Activated CD4-positive, alpha-beta T cell treated with anti-CD3 and anti-CD28 coated beads, Interleukin-2, amount 50 U/mL, for 48 hours (primary cell): ENCODE measurements at places on chromosomes 12 and 14.
A peak's percentile ranks its signal among the peaks of the same experiment; 100 is the strongest.

GRCh38 chr12:107992870-107993451 is 136.1 kb upstream of the WSCD2 start:
- peak; percentile 2 for DNase-seq

DNA sequence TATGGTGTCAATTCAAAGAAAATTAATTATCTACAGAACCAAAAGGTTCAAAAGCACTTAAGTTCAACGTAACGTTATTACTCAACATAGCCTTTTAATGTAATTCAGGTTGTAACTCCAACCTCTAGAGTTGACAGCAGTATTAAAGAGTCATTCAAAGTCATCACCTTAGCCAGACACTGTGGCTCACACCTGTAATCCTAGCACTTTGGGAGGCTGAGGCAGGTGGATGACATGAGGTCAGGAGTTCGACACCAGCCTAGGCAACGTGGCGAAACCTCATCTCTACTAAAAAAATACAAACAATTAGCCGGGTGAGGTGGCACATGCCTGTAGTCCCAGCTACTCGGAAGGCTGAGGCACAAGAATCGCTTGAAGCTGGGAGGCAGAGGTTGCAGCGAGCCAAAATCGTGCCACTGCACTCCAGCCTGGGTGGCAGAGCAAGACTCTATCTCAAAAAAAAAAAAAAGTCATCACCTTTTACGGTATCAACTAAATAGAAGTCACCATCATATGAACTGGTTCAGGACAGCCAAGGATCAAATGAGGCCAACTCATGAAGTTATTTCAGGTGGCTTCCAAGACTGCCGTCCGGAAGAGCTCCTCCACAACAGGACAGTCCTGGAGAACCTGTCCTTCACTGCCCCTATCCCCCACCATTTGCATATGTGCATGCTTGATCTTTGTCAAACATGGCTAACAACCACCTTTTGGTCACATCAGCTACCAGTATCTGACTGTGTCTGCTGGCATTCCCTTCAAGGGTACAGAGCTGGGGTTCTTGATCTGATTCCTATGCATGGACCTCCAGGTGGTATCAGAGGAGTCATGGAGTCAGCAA is 4.2 kb downstream of the PPTC7 start:
- DNase-seq = peak; percentile 23

DNA sequence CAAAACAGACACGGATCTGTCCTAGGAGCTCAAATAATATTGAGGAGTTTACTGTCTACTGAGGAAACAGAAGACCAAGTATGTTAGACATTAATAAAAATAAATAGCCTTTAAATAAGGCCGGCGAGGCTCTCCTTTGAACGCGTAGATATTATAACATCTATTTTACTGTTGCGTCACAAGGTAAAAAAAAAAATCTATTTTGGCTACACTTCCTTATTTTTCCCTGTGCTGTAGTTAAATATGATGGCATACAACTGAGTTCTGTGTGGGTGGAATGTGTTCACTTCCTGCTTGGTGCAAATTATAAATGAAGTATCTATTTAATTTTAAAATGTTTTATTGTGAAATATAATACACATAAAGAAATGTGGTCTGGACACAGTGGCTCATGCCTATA is 17.2 kb upstream of the RAD52 start:
- DNase-seq = no peak

DNA sequence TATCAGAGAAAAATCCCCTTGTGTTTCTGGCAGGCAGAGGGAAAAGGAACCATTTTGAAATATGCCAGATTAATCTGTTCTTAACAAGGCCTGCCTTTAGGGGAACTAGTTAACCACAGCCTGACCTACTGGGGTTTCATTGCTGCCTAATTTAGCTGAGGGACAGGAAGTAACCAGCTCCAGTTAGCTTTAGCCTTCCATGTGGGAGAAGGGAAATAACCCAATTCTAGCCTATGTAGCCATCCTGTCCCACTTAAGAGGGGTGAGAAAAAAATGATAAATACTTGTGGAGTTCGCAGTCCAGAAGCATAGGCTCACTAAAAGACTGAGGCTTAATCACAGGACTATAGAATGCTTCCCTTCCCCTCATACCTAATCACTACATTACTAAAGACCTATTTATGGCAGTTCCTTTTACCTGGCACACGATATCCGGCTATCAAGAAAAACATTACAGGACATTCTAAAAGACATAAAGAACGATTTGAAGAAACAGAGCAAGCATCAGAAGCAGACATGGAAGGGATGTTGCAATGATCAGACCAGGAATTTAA is 22.8 kb downstream of the COX8C start:
- no peak for DNase-seq

GRCh38 chr14:37595809-37596621 is 586 bp downstream of the TTC6 start:
- DNase-seq = peak; percentile 73

DNA sequence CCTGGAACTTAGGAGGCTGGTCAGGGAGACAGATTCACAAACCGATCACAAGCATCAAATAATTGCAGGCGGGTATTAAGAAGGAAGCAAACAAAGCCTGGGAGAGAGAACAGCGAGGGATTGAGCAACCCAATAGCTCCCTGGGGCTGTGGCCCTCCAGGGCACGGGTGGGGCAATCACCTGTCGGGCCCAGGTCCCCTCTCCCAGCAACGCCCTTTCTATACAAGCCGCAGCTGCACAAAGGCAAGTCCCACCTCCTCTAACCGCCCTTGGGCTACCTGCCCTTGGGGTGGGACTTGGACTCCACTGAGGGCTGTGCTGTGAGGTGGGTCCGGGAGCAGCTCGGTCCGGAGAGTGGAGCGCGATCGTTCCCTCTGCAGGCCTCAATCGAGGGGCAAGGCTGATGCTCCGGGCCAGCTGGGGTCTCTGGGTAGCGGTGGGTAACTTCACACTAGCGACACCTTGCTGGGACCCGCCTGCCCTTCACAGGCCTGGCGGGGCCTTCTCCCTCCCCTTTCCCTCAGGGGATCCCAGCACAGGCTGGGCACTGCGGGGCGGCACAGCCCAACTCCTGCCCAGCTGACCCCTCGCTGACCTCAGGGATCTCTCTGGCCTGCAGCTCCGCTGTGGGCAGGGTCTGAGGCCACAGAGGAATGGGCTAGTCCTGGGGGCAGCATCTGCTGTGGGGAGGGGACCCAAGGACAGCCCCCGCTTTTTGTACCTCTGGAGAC is 8.0 kb downstream of the PHB2 start:
- no peak for DNase-seq

GRCh38 chr14:31945701-31946100 is 131.4 kb upstream of the ARHGAP5 start:
- no peak for DNase-seq

- no peak for DNase-seq
These were observed 59.8 kb upstream of the SLC38A2 start for GRCh38 chr12:46432325-46432724.
